ENCODE measurements at places on chromosomes 12 and 14.

DNA sequence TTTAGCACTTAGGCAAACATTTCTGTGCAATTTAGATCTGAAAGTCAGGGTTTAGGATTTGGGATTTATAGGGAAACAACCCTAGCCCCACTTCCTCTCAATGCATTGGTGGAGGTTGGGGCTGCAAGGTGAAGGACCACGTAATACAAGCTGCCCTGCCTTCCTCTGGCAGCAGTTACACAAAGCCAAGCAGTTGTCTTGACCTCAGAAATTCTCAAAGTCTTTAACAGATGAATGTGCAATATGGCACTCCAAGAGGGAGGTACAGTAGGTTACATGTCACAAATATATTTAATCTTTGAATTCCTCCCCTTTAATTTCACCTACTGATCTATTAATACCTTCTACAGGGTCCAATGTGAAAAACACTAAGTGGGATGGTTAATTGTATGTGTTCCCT, 23.9 kb downstream of the IFNG-AS1 start:
- DNase-seq, result no peak

DNA sequence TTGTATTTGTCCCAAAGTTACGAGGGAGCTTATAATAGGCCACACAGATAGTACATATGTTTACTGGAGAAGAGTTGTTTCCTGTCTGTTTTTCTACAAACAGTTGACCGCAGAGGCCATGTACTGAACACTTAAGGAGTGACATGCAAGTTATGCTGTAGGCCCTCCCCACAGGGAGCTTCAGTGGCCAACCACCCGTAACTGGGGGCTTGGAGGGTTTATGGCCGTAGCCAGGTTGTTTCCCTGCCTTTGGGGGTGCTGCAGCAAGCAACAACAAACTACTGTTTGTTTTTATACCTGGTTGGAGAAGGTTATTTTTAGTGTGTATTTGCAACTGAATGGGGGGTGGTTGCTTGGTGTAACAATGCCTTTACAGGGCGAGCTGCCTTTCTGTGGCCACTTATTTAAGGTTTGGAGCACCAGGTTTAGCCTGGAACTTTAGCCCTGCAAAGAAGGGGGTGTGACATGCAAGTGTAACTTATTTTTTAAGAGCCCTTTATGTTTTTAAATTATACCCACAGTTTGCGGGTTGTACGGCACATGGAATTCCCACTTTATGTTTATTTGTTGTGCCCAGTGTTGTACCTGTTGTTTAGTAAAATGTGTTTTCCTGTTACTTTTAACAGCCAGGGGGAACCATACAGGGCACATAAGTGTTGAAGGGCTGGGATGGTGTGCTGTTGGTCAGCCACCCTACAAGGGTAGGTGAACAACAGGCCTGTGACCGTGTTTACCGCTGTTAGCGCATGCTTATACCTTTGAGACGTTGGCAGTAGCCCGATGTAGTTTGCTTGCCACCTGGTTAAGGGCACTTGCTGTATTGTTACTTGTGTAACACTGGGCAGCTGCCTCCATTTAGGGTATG, 29.9 kb upstream of the G2E3 start:
- DNase-seq, result no peak

DNA sequence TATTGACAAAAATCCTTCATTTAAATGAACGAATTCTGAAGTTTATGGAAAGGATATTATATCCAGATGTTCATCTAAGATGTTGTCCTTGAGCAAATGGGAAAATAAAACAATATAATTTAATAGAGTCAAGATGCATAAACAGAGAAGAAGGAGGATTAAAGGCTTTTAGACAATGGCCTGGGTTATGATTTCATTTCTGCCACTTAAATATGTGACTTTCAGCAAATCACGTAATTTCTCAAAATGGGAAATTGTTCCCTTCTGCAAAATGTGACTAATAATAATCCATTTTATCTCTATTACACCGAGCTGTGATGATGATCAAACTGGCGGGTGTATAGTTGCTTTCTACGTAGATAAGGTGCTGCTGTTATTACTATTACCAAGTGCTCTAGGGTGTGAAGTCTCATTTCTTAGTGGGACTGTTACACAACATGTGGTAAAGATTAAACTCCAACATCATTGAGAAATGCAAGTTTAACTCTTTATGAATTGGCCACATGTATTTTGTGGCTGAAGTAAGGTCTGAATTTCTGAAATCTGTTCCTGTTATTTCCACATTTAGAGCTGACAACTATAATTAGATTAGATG, 157.0 kb downstream of the MYRFL start:
- DNase-seq, result no peak

DNA sequence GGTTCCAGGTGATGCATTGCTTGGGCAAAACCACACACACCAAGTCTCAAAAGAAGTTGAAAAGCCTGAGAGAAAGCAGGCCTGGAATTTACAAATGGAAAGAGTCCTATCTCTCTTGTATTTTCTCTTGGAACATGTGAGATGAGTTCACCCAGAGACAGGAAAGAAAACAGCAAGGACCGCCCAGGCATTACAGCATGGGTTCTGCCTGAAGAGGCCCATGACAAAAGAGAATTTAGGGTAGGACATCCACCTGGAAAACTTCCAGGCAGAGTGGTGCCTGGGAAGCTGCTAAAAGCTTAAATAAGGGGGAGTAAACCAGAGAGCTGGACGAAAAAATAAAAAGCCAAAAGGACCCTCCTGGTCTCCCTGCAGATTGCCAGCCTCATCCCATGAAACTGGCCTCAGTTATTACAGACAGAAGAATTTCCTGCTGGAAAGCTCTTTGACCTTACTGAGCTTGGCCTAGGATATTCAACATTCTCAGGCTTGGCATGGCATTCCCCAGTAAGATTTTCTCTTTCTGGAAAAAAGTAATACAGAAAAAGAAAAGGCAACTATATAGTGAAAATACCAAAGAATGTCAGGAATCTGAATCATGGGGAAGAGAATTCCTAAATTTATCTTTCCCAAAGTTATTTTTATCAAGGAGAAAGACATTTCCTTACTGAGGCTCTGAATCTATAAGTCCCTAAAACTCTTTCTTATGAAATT, 121.3 kb upstream of the NUDT4 start:
- no peak for DNase-seq

DNA sequence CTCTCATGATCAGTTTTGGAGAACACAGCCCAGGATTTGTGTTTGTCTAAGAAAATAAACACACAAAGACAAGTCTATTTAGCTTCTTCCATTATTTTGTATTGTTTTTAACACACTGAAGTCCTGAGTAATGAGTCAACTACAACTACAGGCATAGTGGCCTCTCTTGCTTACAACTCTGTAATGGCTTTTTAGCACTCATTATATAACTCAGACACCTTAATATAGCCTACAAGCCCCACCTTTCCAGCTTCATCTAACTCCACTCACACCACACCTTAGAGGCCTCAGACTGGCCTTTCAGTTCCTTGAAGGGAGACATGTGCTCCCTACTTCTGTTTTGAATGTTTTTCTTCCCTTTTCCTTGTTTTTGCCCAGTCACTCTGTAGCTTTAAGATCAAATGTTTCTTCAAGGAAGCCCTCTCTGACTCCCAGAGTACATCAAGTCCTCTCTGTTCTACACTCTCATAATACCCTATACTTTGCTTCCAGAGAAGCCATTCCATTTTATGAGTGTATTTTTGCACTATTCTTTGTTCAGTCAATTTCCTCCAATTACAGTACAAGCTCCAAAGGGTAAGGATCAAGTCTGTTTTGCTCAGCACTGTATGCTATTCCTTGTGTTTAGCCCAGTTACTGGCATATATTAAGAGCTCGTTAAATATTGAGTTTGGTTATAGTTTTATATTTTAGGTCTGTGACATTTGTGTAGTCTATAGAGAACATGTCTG, 233.6 kb upstream of the ARHGAP5 start:
- DNase-seq, result no peak

GRCh38 chr12:42698213-42698612, 108.7 kb upstream of the PRICKLE1 start:
- no peak for DNase-seq

- no peak for DNase-seq
Observed at GRCh38 chr12:121196902-121197301, 13.0 kb upstream of the P2RX4 start.

GRCh38 chr14:72839753-72840607, 53.9 kb downstream of the DPF3 start:
- DNase-seq, result no peak

GRCh38 chr14:51081209-51081608, 13.7 kb downstream of the TRIM9 start:
- no peak for DNase-seq

DNA sequence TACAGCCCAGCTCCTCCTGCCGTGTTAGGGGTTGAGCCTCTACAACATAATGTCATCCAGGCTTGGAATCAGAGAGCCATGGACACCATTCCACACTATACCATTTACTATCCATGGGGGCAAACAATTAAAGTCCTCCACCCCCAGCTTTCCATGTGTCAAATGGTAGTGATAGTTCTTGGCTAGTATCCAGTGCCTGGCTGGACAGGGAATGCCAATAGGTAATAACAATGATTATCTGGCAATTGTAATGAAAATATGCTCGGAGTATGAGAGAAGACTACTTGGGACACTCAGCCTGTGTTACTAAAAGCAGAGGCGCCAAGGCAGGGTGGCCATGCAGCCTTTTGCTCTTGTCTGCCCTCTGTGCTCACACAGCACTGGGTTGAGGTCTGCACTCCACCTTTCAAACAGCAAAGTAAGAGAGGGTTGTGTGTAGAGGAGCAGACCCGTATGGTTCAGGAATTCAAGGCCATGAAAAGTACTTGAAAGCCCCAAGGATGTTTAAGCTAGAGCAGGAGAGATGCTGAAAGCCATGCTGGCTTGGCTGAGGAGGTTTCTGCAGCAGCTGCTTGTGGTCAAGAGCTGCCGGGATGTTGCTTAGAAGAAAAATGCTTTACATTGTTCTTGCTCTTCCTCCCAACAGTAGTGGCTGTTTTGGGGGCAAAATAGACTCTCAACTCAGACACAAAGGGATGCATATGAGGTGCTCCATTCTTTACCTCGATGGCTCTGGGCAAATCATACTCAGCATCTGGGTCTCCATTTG, 10.6 kb downstream of the SERPINA3 start:
- DNase-seq, result no peak

GRCh38 chr12:58139894-58140293, 198.5 kb downstream of the ATP23 start:
- DNase-seq, result no peak

GRCh38 chr14:101622251-101623076, 61.2 kb downstream of the DIO3 start:
- DNase-seq, result no peak

DNA sequence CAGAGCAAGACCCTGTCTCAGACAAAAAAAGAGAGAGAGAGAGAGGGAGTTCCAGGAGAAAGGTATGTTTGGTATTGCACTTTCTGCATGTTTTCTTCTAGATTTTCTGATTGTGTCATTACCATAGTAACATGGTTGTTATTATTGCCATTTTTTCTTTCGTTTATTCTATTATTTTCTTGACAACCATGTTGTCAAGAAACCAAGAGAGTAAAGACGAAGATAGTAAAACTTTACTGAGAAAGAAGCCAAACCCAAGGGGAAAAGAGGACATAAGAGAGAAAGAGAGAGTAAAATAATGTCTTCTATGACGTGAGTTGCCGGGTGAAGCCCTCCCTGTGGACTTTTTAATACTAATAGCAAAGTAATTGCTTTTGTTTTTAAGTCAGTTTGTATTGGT, 1186.0 kb upstream of the SEL1L start:
- DNase-seq, result no peak

- DNase-seq, result no peak
Observed at GRCh38 chr14:67814821-67815220, 1.6 kb downstream of the ZFYVE26 start.

GRCh38 chr14:102866982-102867761, 55.3 kb upstream of the AMN start:
- no peak for DNase-seq

GRCh38 chr14:60878536-60878935, 102.3 kb downstream of the TRMT5 start:
- no peak for DNase-seq

GRCh38 chr12:3542911-3543310, 51.9 kb downstream of the PRMT8 start:
- DNase-seq, result no peak

DNA sequence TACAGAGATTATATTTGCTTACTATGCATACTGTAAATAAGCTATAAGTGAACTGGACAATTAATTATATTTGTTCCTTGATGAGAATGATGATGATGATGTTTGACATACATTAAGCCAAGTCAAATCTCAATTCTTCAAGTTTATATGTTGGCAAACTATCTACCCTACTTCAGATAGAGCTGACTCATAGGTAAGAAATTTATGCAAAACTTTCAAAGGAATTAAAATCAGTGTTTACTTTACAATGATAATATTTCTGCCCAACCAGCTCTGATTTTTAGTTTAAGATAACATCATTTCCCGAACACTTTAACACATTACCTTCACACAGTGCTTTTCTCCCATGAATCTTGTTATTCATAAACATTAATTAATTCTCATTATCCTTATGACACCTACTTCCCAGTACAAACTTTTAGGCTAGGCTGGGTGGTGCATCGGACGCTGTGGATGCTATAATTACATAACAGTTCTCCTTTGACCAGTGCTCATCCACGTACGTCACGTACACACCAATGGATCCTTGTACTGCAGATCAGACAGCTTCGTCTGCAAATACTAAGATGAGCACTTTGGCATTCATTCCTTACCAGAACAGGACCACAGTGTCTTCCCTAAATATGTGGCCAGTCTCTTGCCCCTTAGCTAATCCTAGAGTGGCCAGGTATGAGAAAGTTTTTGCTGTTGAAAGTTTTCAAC, 18.3 kb downstream of the BMP4 start:
- DNase-seq, result no peak

GRCh38 chr14:74733221-74733620, 20.3 kb downstream of the FCF1 start:
- no peak for DNase-seq

- DNase-seq, result no peak
Observed at GRCh38 chr14:64923015-64923414, 8.8 kb downstream of the CHURC1 start.

DNA sequence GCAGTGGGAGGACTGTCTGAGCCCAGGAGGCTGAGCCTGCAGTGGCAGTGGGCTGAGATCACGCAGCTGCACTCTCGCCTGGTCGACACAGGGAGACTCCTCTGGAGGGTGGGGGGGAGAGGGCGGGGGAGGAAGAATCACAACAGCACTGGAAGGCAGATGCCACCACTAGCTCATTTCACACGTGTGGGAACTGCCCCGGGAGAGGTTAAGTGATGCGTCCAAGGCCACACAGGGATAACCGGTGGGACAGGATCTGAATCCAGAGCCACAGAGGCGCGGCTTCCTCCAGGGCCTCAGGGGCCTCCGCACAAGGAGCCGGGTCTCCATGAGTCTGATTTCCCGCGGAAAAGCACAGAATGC, 20.8 kb downstream of the STX2 start:
- no peak for DNase-seq

DNA sequence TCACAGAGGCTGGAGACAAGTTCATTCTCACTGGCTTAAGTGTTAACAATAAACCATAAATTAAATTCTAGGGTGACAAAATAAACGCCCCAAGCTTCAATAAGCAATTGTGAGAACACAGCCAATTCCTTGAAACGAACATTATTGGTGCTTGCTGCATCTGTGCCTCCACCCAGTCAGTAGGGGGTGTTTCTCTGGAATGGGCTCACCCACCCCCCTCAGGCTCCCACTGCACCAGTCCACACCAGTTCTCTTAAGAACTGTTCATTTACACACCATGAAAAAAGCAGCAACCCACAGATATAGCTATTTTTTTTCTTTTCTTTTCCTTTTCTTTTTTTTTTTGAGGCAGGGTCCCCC, 34.7 kb downstream of the CDC42BPB start:
- no peak for DNase-seq

- DNase-seq, result no peak
Observed at GRCh38 chr12:120696626-120697025, 9.7 kb downstream of the MLEC start.

GRCh38 chr12:89821896-89822295, 113.3 kb upstream of the ATP2B1 start:
- DNase-seq, result no peak
